ENCODE measurements at places on chromosomes 7 and 10. TPM values are rescaled to one million over a fixed set of nuclear protein-coding genes. Genes with fewer than 3 reads are reported as not detected.

- DNase-seq = no peak
Observed at GRCh38 chr7:46539892-46540483, 618.9 kb upstream of the IGFBP3 start.

- no peak for DNase-seq
Observed at GRCh38 chr7:65390588-65390987, 16.9 kb downstream of the ZNF92 start.

- DNase-seq = no peak
Observed at GRCh38 chr10:25210265-25210664, 35.5 kb downstream of the GPR158 start.

GRCh38 chr7:12884033-12884432 lies 196.6 kb downstream of the ARL4A start:
- DNase-seq = no peak

DNA sequence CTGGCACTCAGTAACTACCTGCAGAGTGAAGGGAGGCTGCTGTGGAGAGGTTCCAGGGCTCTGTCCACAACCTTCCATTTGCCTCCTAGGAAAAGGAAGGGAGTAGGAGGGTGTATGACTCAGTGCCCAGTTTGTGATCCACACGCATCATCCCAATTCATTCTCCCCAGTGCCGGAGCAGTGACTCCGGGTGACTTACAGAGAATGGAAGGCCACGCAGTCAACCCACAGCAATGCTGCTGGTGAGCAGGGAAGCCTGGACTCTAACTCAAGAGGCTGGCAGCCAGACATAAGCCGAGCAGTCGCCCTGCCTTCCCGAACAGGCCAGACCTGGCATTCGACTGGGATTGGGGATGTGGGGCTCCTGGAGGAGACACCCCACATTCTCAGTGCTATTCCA lies 139.9 kb downstream of the SH3PXD2A start:
- no peak for DNase-seq

- peak; percentile 98 for DNase-seq
Observed at GRCh38 chr10:133261726-133262325, 14.8 kb downstream of the ADAM8 start.

Gene ABCC2
- 0.41 TPM for total RNA-seq

Gene PHYHIPL
- 17.1 TPM for total RNA-seq

Measured in frontal cortex (tissue), 4 donors.